ENCODE measurements at places on chromosomes 3 and 15. TPM values are rescaled to one million over a fixed set of nuclear protein-coding genes. Genes with fewer than 3 reads are reported as not detected.
A peak's percentile ranks its signal among the peaks of the same experiment; 100 is the strongest.

CELSR3 gene
- total RNA-seq = 0.78 TPM

SKOR1 gene
- 1.1 TPM for total RNA-seq

CNTN3 gene
- 7.7 TPM for total RNA-seq

PPP1R14D gene
- total RNA-seq = not detected

PTPRG gene
- total RNA-seq = 81.9 TPM

WDR72 gene
- total RNA-seq = not detected

HERC2 gene
- total RNA-seq = 94.6 TPM

SPATA12 gene
- total RNA-seq = not detected

SCAMP5 gene
- 3.4 TPM for total RNA-seq

- ATAC-seq = no peak
Observed at GRCh38 chr3:182911782-182912111, 68.6 kb downstream of the DCUN1D1 start.

- no peak for ATAC-seq
Observed at GRCh38 chr3:126393563-126393962, 1.1 kb upstream of the CFAP100 start.

- ATAC-seq = no peak
Observed at GRCh38 chr3:23114432-23114831, 88.7 kb upstream of the UBE2E2 start.

- no peak for ATAC-seq
Observed at GRCh38 chr3:11808231-11808630, 38.5 kb downstream of the TAMM41 start.

- ATAC-seq = no peak
Observed at GRCh38 chr3:197417441-197417840, 119.0 kb upstream of the DLG1 start.

DNA sequence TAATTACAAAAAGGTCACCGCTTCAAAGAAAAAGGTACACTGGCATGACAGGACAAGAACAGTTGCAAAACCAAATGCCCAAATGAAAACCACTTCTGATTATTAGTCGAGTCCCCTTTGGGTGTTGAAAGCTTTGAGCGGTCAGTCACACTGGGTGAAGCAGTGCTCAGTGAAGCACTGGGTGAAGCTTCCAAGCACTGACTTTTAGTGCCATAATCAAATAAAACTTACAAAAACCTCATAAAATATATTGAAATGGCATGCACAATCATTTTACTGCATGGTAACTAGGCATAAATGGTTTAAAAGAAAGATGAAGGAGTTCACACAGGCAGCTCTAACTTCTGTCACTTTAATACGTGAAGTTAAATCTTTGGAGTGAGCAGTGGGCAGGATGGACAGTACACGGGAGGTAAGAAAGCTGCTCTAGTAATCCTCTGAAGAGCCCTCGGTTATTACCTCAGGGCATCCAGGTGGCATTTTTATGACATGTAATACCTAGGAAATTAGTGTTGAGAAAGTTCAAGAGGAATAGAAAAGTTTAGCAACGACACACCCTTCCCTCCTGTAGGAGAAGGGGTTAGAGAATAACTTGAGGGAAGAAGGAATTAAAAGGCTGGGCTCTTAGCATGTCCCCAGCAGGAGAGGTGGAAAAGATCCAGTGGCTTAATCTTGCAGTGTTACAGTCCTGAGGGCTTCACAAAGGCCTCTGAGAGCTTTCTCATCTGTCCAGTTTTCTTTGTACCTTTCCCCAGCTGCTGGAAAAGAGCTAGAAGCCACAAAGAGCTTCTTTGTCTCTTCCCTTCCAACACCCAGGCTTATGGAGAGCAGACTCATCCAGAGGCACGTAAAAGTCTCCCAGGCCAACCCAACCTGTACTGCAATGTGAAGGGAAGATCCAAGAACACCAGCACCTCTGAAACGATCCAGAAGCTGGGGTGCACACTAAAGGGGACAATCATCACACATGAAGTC is 64.9 kb upstream of the MYO5C start:
- ATAC-seq = no peak

DNA sequence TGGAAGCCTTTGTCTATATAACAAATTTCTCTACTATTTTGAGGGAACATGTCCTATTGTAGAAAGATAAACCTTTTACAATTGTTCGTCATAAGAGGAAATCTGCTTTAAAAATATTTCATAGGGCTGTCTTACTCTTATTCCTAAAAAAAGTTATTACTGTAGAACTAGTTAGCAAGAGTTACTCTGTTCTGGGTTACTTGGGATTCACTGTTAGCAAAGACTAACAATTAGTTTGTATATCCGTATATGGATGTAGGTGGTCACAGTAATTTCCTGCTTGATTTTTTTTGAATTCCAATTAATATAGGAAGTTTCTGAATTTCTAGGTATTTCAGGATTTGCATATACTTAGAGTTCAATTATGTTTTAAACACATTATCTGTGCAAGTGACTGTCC is 413.5 kb downstream of the RBMS3 start:
- ATAC-seq = no peak

GRCh38 chr3:70716832-70717231 is 404.4 kb upstream of the MDFIC2 start:
- peak; percentile 50 for ATAC-seq

DNA sequence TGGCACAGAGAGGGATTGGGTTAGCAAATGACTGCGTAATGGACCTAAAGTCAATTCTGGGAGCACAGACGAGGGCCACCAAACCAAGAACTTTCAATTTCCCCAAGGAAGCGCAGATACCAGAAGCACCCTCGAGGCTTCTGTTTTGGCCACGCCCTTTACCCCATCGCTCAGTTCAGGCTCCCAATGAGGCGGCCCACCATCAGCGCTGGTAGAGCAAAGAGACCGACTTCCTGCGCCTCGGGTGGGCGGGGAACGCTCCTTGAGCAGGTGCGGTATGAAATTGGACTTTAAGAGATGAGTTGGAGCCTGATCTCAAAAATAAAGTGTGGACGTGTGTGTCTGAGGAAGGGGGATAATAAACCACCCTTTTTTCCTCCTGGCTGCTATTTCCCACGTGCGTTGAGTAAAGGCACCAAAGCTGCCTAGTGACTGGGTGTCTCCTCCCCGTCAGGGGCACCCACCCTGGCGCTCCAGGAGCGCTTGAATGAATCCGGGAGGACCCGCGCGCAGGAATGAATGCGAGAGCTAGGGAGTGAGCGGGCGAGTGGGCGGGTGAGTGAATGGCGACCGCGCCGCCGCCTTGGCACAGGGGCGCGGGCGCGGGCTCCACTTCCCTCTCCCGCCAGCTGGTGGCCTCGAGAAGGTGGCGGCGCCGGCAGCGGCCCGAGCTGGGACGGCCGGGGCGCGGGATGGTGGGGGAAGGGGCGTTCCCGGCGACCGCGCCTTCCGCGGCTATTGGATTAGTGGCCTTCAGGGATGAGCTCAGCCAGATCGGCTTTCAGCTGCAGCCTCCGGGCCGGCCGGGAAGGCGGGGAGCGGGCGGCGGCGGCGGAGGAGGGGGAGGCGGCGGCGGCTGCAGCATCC is at the start of gene SPSB4:
Gene SPSB4 (plus strand): TSS at position 772 of the 867 bp plus-strand sequence. CDS start 14,758 bp downstream, outside the sequence.
- peak; percentile 86 for ATAC-seq

GRCh38 chr3:11631820-11632219 is 11.9 kb downstream of the VGLL4 start:
- no peak for ATAC-seq

DNA sequence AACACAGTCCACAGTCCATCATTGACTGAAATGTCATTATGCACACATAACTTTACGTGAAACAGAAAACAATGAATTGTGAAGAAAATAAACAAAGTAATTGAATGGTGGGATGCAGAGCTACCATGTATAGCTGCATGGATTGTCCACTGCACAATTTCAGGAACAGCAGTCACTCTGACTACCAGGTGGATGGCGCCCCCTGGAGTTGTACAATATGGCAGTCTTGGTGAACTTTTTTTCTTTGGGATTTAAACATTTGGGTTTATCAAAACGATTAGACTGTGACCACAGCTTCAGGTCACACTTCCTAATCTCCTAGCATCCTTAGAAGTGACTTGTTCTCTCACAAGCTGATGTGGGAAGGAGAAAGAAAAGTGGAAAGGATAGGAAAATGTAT is 48.9 kb upstream of the TCF12 start:
- ATAC-seq = no peak

DNA sequence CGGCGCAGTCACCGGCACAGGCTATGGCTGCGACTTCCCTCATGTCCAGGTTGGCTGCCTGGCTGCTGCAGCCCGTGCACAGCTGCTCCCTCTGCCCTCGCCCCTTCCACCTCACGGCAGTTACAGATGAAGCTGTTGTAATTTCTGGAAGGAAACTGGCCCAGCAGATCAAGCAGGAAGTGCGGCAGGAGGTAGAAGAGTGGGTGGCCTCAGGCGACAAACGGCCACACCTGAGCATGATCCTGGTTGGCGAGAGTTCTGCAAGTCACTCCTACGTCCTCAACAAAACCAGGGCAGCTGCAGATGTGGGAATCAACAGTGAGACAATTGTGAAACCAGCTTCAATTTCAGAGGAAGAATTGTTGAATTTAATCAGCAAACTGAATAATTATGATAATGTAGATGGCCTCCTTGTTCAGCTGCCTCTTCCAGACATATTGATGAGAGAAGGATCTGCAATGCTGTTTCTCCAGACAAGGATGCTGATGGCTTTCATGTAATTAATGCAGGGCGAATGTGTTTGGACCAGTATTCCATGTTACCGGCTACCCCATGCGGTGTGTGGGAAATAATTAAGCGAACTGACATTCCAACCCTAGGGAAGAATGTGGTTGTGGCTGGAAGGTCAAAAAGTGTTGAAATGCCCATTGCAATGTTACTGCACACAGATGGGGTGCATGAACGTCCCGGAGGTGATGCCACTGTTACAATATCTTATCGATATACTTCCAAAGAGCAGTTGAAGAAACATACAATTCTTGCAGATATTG is 13.2 kb upstream of the GNB4 start:
- no peak for ATAC-seq

GRCh38 chr3:134852893-134853351 is 57.9 kb downstream of the EPHB1 start:
- no peak for ATAC-seq

DNA sequence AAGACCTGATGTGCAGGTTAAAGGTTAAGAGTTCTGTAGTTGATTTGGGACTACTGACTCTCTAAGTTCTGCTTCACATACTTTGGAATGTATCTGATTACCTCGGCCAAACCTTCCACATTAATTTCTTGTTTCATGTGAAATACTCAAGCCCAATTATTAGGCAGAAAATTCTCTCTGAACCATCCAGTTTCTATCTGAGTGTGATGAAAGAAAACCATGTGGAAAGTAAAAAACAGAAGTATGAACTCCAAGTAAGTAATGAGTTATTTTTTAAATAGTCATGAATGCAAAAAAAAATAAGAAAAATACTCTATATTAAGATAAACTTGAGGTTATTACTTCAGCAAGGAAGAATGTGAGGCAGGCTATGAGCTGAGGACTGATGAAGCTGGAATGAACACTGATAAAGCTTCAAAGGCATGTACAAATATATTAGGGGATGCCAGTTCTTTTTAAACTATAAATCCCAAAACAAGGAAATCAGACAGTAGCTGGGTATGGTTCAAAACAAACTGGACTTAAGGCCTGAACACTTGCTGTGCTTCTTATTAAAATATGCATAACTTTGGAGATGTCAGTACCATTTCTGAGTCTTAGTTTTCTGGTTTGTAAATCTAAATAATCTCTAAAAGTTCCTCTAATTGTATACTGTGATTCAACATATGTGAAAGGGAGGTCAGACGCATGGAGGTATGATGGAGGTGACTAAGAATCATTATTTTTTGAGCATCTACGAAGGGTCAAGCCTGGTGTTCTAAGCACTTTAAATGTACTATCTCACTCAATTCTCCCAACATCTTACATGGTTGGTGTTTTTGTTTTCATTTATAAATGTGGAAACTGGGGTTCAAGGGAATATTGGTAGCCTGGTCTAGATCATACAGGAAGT is 59.6 kb downstream of the COL6A6 start:
- ATAC-seq = no peak

DNA sequence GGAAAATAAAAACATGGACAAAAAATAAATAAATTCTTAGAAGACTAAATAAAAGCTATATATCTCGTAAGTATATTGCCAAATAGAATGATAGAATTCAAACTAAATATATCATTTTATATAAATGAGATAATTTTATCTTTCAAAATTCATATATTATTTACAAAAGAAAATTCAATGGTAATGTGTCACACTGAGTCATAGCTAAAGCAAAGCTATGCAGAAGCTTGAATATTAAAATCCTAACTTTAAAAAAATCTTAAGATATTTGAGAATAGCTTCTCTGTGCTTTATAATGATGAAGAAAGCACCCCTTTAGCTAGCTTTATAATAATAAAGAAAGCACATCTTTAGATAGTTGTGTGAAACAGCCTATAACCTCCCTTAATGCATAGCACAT is 1010.8 kb downstream of the OTOL1 start:
- ATAC-seq = no peak

- ATAC-seq = no peak
Observed at GRCh38 chr15:32936976-32937375, 219.2 kb downstream of the GREM1 start.

GRCh38 chr3:138367911-138368310 is 19.5 kb downstream of the MRAS start:
- ATAC-seq = peak; percentile 47

DNA sequence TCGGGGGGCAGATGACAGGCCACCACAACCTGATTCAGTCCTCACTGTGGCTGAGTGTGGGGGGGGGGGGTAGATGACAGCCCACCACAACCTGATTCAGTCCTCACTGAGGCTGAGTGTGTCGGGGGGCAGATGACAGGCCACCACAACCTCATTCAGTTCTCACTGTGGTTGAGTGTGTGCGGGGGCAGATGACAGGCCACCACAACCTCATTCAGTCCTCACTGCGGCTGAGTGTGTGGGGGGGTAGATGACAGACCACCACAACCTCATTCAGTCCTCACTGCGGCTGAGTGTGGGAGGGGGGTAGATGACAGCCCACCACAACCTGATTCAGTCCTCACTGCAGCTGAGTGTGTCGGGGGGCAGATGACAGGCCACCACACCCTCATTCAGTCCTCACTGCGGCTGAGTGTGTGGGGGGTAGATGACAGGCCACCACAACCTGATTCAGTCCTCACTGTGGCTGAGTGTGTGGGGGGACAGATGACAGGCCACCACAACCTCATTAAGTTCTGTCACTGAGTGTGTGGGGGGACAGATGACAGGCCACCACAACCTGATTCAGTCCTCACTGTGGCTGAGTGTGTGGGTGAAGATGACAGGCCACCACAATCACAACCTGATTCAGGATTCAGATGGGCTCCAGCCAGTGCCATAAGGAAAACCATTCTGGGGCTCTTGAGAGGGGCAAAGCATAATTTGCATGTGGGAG is 16.9 kb downstream of the ZNF717 start:
- no peak for ATAC-seq

DNA sequence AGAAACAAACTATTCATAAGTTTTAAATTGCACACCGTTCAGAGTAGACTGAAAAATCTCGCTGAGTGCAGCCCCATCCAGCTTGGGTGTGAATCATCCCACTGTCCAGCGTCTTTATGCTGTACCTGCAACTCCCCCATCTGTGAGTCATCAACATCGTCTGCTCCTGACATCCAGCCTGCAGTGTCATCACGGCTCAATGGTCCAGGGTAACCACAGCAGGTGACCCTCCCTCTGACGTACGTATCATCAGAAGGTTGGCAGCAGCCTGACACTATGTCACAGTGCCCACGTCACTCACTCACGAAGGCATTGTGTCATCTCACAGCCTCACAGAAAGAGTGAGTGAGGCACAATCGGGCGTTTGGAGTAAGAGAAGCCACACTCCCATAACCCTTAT is 65.2 kb downstream of the TPRA1 start:
- no peak for ATAC-seq
